Endothelial cell (in vitro differentiated cells): ENCODE measurements at places on chromosomes 13 and 19. TPM values are rescaled to one million over a fixed set of nuclear protein-coding genes. Genes with fewer than 3 reads are reported as not detected.

The GIPR gene
- 1.6 TPM for total RNA-seq

The KCNJ14 gene
- 0.95 TPM for total RNA-seq

The HCN2 gene
- 0.28 TPM for total RNA-seq

The HSD17B14 gene
- total RNA-seq: 65.6 TPM

The PSG1 gene
- not detected for total RNA-seq

The RASIP1 gene
- 192 TPM for total RNA-seq
